ENCODE measurements at places on chromosomes 4 and X. TPM values are rescaled to one million over a fixed set of nuclear protein-coding genes. Genes with fewer than 3 reads are reported as not detected.

Gene DRD5
- total RNA-seq = not detected

Gene PI4K2B
- 26.1 TPM for total RNA-seq

Gene PDCL2
- not detected for total RNA-seq

Gene VCX3B
- total RNA-seq = not detected

Gene SLC10A7
- total RNA-seq = 17.0 TPM

Gene ZNF157
- total RNA-seq = not detected

Gene S100P
- total RNA-seq = not detected

Gene NCAPG
- total RNA-seq = 3.6 TPM

Gene PDLIM5
- 93.5 TPM for total RNA-seq

Gene ANKRD50
- total RNA-seq = 49.2 TPM

Gene PRICKLE3
- total RNA-seq = 13.0 TPM

Gene TMEM156
- total RNA-seq = not detected

Gene RNF150
- 20.8 TPM for total RNA-seq

Gene GLRB
- 9.4 TPM for total RNA-seq

Gene FGG
- total RNA-seq = not detected

Gene RTL9
- total RNA-seq = 0.24 TPM

Gene AMTN
- total RNA-seq = not detected

Gene ASMT
- total RNA-seq = 0.12 TPM

Gene DMRTC1B
- not detected for total RNA-seq

Gene POU4F2
- not detected for total RNA-seq

Gene RIBC1
- 0.73 TPM for total RNA-seq

Gene MFAP3L
- 6.5 TPM for total RNA-seq

Gene RAB40AL
- total RNA-seq = 0.73 TPM

Gene SPINK2
- not detected for total RNA-seq

Gene TKTL1
- not detected for total RNA-seq

Gene MID1
- 8.5 TPM for total RNA-seq

Gene SOD3
- 17.2 TPM for total RNA-seq

Gene UGT2B7
- total RNA-seq = 0.36 TPM

Gene SPANXA2
- total RNA-seq = not detected

Gene GC
- total RNA-seq = not detected

Gene TLR2
- total RNA-seq = 2.6 TPM

Gene ZCCHC12
- not detected for total RNA-seq

Gene SLC49A3
- 8.5 TPM for total RNA-seq

Gene LNX1
- total RNA-seq = 11.1 TPM

Gene ODAPH
- not detected for total RNA-seq

Gene F8A3
- total RNA-seq = 3.7 TPM

Gene FAM9A
- not detected for total RNA-seq

Gene PPP1R2C
- total RNA-seq = not detected

Gene GAGE12H
- not detected for total RNA-seq

Gene BMP3
- total RNA-seq = 0.16 TPM

Gene SSX2
- not detected for total RNA-seq

Gene PNMA5
- not detected for total RNA-seq

Gene RBBP7
- total RNA-seq = 77.7 TPM

Gene STPG2
- total RNA-seq = 0.12 TPM

Gene SATL1
- total RNA-seq = not detected
